ENCODE measurements at places on chromosomes 7 and 10.

- no peak for DNase-seq
These were observed 8.6 kb upstream of the CACUL1 start for GRCh38 chr10:118763202-118763988.

GRCh38 chr7:143381427-143382125, 431 bp downstream of the ZYX start:
- no peak for DNase-seq

GRCh38 chr7:46776790-46777189, 805.1 kb downstream of the TNS3 start:
- no peak for DNase-seq

- DNase-seq, result peak; percentile 18
These were observed 23.0 kb downstream of the ZFAND2A start for GRCh38 chr7:1136841-1137516.

DNA sequence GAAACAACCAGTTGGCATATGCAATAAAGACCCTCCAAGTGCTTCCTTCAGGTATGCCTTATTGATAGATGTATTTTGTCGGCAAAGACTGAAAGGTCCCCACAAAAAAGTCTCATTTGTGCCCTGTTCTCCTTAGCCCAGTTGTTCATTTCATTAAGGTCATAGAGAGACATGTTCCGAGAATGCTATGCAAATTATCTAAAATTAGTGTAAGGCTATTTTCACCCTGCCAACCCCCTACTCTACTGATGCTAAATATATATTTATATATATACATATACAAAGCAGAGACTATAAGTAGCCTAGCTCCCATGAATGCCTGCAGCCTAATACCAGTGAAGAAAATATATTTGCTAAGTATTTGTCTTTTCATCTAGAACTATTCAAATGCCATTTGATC, 96.7 kb upstream of the ADO start:
- DNase-seq, result no peak

GRCh38 chr10:9869606-9870176, 1148.0 kb upstream of the CELF2 start:
- no peak for DNase-seq

GRCh38 chr7:107945332-107945731, 54.3 kb downstream of the DLD start:
- DNase-seq, result no peak

DNA sequence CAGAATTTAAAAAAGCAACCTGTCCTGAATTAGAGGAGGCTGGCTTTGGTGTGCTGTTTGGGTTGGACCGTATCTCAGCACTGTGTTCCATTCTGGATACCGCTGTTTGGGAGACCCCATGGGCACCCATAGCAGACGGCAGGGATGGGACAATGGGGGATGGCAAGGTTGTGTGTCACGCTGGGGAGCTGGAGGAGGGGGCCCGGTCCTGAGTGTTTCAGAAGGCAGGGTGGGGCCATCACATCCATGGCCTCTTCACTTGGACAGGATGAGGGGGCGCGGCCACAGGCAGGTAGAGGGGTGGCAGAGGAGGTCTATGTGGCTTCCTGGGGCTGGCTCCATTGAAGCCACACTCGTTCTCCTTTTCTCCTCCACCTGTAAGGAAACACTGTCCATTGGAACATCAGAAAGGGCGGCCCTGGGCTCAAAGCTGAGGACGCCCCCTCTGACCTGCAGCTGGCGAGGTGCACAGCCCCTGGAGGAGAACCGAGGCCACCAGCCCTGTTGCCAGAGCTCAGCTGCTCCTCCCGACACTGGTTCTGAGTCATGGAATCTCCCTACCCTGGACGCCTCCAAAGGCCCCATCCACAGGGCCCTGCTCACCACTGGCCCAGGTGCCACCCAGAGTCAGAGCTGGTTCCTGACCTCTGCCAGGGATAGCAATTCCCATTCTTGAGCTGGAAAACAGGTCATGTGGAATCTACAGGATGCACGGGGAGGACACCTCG, 587.3 kb downstream of the DNAJB6 start:
- no peak for DNase-seq

DNA sequence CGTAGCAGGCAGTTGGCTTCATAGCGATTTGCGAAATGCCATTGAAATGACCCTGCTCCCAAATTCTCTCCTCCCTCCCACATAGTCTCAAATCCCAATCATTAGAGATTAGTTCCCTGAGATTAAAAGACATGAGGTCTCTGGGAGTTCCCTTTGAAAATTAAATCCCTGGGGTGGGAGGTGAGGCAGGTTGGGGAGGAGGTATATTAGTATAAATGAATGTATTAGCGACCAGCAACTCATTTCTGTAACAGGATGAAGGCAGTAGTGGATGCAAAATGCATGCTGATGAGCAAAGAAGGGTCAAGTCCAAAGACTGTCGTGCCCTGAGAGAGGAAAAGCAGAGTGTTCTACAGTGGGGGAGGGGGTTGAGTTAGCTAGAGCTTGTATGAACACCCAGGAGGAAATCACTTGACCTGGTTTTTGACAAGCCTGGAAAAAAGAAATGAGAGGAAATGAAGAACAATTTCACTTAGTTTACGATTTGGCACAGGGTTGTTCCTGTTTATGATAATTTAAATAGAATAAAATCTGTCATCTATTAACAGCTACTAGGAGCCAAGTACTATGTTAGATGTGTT, 79.6 kb upstream of the MTPN start:
- no peak for DNase-seq

DNA sequence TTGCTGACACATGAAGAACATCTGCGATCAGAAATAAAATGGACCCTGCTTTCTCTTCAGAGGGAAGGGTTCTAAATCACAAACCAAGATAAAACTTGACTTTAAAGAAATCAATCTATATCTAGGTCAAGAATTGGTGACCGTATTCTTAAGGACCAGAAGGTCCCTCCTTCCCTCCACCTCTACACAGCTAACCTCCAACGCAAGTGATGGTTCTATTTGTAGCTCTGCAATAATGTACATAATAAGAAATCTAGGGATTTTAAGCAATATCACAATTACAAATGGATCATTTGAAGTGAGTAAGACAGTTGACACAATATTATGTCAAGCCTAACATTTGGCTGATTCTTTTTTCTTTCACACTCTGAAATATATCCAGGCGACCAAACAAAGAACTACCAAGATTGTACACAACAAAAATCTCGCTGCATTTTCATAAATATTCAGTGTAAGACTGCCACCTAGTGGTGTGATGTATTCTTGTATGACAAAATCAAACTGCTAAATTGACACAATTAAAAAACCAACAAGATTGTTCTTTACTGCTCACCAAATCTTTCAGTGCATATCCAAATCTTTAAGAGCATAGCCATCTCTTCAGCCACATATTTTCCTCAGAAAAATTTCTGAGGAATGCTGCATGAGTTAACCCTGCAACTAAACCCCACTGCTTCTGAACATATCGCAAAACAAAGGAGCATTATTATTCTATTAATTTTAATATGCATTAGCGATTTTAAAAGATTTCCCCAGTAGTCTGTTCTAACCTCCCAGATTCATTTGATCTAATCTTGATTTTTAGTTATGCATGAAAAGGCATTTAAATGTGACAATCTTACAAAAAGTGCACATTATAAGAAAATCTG, 44.5 kb downstream of the ICA1 start:
- peak; percentile 55 for DNase-seq

GRCh38 chr10:132716691-132717490, 69.1 kb downstream of the NKX6-2 start:
- DNase-seq, result no peak

- no peak for DNase-seq
These were observed 34.3 kb upstream of the ADAM12 start for GRCh38 chr10:126422567-126422966.

DNA sequence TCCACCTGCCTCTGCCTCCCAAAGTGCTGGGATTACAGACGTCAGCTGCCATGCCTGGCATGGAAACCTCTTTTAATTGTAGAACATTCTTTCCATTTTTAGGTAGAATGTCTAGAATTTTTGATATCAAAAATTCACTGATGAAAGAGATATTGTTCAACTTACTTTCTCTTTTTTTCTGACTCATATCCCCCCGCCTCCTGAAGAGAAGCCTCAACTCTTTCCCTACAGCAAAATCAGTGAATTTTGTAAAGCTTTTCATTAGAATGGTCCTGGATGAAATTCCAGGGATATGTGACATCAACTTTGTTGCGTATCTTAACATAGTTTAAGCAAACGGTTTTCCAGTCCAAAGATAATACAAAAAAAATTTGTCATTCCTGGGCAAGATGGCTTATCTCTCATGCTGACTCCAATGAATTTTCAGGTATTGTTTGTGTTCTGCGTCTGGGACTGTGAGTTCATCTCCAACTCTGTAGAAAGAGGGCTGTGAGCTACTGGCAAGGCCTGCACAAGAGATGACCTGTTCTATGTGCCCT, 256.8 kb downstream of the BMPER start:
- no peak for DNase-seq

DNA sequence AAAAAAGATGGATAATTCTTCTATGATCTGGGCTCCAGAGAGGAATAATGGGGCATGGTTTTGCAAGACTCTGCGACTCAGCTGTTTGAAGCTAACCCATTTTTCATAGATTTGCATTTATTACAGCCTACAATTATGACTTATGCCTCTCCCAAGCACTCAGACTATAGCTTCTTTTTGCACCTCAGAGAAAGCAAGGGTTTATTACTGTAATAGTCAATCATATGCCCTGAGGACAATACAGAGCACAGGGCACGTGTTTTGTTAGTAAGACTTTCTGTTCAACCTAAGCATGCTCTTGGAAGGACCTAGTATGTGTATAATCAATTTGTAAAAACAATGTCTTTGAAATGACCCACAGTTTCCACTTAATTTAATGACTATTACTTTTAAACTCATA, 221.2 kb downstream of the PARD3 start:
- DNase-seq, result no peak

GRCh38 chr10:70379581-70380176, 2.7 kb downstream of the LRRC20 start:
- DNase-seq, result peak; percentile 25

GRCh38 chr7:157907091-157907490, 570.3 kb downstream of the DNAJB6 start:
- no peak for DNase-seq

DNA sequence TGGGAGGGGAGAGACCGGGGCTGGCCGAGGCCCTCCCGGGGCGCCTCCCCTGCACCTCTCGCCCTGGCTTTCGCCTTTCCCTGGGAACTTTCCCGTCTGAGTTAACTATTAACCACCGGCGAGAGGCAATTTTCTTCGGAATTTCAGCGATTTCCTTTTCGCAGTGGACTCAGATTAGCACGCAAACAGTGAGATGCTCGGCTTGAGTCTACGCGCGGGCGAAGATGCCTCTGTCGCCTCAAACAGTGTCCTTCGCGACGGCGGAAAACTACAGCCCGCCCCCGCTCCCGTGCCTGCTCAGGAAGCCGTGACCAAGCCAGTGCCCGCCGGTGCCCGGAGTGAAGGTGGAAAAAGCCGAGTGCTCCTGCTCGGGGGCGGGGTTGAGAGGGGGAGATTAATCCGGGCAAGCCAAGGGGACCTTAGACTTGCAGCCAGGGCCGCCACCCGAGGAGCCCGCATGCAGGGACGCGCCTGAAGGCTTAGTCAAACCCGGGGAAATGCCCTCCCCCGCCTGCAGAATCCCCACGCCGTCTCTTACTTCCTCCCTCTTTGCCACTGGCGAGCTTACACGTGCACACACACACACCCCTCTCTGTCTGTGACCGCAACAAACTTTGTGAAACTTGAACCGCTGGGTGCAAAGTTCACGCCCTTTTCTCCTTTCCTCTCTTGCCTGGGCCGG, 14.5 kb upstream of the PAX2 start:
- DNase-seq, result peak; percentile 68

DNA sequence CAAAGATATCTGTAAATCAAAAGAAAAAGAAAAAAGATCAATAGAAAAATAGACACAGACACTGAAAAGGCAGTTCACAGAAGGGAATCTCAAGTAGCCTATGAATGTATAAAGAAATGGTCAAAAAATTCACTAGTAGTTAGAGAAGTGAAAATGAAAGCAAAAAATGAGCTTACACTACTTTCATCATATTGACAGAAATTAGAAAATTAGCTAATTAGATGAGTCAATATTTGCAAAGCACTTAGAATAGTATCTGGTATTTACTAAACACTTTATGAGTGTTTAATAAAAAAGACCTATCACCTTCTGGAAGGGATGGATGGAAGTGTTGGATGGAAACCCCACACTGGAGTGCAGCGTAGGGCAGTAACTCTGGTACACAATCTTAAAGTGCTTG, 1.7 kb upstream of the CFAP58 start:
- no peak for DNase-seq

GRCh38 chr10:70176441-70176840, 6.1 kb upstream of the SAR1A start:
- DNase-seq, result no peak

DNA sequence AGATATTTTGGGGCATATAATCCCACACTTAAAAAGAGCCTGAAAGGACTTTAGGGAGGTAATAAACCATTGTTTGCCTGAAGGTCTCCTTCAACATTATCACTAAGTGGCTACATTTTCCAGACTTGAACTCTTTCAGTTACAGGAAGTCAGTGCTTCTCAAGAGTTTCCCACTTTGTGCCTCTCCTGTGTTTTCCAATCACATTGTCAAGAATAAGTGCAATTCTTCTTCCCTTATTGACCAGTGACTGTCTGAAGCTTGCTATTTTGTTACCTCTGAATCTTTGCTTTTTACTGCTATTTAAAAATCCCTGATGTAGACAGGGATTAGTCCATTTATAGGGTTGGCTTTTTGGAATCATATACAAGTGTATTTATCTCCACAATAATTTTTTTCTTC, 346.7 kb upstream of the ANKRD30A start:
- DNase-seq, result no peak

DNA sequence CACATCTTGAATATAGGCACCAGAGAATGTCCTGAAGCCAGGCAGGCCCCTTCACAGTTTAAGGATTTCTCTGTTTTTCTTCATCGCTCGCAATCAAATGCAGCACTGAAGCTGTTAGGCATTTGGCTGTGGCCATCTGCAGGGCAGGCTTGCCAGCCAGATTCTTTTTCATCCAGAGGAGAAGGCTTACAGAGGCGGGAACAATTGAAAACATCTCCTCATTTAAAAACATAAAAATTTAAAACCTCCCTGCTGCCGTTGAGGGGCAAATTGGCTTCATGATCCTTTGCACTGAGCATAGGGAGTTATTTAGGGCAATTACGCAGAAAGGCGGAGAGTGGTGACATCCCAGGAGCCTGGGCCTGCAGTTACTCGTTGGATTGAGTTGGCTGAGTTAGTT, 500.0 kb downstream of the TYW1 start:
- DNase-seq, result no peak
